ENCODE measurements at places on chromosomes 12 and 14. TPM values are rescaled to one million over a fixed set of nuclear protein-coding genes. Genes with fewer than 3 reads are reported as not detected.

- peak; percentile 85 for DNase-seq
- H3K27me3 ChIP-seq = no peaks in the 10 kb centered on the region
- H3K4me3 ChIP-seq = no peak overlapping the region
- H3K4me1 ChIP-seq = peaks cover 15% of the 10 kb centered on the region
Observed at GRCh38 chr12:7907009-7907408, 29.0 kb downstream of the SLC2A3 start.

DNA sequence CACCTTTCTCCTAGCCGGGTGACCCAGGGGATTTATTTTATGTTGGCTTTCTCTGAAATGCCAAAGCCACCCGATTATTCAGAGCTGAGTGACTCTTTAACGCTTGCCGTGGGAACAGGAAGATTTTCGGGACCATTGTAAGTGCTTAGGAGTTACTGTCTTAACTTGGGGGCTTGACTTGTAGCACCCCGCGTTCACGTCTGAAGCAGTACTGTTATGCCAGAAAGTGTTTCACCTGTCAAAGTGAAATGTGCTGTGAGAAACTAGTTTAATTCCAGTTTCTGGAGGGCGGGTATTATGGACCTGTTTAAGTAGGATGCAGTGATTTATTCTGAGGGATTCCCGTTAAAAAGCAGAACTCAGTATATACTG lies 218 bp downstream of the LYSET start:
- no peak for DNase-seq
- peaks cover 6% of the 10 kb centered on the region for H3K4me1 ChIP-seq
- H3K27ac ChIP-seq = peak overlapping the region; percentile 98
- no peaks in the 10 kb centered on the region for H3K27me3 ChIP-seq
- H3K36me3 ChIP-seq = peaks cover 19% of the 10 kb centered on the region

GRCh38 chr12:76782526-76782925 lies 18.6 kb downstream of the ZDHHC17 start:
- no peak overlapping the region for H3K4me3 ChIP-seq
- DNase-seq = no peak
- H3K4me1 ChIP-seq = peaks cover 34% of the 10 kb centered on the region

The TBC1D30 gene
- total RNA-seq = 7.1 TPM

All from GM23338 (cell line).